ENCODE measurements at places on chromosomes 6 and 20.

GRCh38 chr6:32092760-32093497, 16.2 kb downstream of the TNXB start:
- DNase-seq = no peak

GRCh38 chr6:68675548-68675947, 40.5 kb downstream of the ADGRB3 start:
- no peak for DNase-seq

GRCh38 chr6:83294676-83295075, 101.5 kb downstream of the RWDD2A start:
- DNase-seq = no peak

GRCh38 chr6:137734005-137734874, 132.8 kb upstream of the TNFAIP3 start:
- DNase-seq = no peak

- DNase-seq = no peak
Observed at GRCh38 chr6:148288541-148288940, 54.1 kb upstream of the SASH1 start.

GRCh38 chr20:7703996-7704395, 236.3 kb downstream of the HAO1 start:
- DNase-seq = no peak

GRCh38 chr6:168655462-168656152, 214.6 kb downstream of the SMOC2 start:
- DNase-seq = no peak

DNA sequence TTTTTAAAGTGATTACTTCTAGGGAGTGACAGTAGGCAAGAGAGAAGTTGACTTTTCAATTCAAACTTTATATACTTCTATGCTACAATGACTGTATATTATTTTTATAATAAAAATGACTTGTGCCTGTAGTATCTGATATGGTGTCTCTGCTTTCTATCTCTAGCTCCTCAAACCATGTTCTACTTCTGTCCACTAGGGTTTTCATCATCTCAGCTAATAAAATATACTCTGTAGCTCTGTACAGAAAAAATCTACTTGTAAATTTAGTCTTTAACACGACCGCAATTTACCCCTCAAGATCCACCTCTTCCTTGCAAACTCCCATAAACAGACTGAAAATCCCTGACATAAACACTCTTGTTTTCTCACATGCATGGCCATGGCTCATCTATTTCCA, 42.3 kb downstream of the HBS1L start:
- no peak for DNase-seq

DNA sequence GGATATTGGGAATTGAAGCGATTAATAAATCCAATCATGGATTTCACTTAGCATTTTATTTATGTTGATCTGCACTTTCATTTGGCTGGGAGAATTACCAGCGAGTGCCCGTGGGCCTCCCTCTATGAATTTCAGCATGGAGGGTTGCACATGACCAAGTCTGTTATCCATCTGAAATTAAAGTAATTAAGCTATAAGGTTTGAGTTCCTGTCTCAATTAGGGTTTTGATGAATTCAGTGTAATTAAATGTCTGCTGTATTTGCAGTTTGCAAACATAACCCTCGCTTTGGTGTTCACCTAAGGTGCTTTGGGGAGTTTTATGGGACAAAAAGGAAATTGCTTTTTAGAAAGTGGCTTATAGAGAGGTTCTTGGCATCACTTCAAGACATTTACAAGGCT, 169.8 kb upstream of the RIN2 start:
- no peak for DNase-seq

DNA sequence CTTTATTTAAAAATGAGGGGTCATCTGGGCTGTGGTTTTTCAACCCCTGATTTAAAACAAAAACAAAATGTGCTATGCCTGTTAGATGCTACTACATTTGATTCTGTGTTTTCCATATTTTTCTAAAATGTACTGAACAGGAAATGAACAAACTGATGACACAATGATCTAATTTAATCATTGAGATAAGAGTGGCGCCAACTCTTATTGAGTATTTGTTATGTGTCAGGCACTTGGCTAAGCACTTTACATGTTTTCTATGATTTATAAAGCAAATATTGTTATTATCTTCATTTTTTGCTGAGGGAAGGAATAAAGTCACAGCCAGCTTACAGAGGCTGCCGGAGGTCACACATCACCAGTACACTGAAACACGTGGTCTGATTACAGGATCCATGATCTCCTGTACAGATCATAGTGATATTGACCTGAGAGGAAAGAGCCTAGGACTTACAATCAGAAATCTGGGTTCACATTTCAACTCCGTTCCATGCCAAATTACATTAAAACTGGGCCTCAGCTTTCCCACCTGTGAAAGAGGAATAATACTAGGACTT, 166.7 kb downstream of the ESR1 start:
- no peak for DNase-seq

DNA sequence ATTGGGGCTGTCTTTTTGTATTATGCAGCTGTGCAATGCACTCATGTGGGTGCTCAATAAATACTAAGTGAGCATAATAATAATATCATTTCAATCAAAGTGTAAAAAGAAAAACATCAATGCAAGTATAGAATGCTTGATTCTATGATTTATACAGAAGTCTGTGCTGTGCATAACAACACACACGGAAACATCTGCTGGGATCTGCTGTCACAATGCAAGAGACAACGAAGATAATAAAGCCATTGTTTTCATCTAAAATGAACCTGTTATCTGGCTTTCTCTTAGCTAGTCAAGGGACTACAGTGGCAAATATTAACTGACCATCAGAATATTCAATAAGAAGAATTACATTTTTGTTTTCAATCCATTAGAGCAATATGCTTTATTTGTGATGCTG, 1156.9 kb upstream of the MAP3K7 start:
- no peak for DNase-seq

GRCh38 chr20:12053353-12053752, 135.7 kb downstream of the BTBD3 start:
- DNase-seq = no peak

GRCh38 chr20:30168025-30168799, 1089.3 kb upstream of the DEFB115 start:
- DNase-seq = no peak

GRCh38 chr6:75528423-75528822, 34.8 kb upstream of the FILIP1 start:
- no peak for DNase-seq

GRCh38 chr6:11212664-11213063, 19.8 kb downstream of the NEDD9 start:
- DNase-seq = no peak

DNA sequence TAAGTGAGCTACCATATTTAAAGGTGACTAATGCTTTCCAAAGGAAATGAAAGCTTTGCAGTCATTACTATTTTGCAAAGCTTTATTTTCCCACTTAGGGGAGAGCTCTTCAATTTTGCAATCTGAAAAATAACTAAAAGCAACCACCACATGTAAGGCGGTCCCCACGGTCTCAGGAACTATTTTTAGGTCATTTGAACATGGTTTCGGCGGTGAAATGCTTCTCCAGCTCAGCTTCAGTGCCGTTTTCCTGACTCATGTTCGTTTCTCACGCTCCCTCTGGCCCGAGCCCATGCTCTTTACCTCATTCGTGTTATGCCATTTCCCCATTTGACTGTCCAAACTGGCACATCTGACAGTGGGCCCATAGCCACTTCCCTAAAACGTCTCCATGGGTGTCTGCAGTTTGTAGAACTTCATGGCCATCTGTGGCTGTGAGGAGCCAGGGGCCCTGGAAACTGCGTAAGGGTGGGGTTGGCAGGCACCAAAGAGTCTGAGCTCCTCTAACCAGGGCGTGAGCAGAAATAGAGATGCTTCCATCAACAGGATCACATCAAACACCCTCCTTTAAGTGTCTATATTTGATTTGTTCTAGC, 46.5 kb downstream of the ADTRP start:
- DNase-seq = no peak

DNA sequence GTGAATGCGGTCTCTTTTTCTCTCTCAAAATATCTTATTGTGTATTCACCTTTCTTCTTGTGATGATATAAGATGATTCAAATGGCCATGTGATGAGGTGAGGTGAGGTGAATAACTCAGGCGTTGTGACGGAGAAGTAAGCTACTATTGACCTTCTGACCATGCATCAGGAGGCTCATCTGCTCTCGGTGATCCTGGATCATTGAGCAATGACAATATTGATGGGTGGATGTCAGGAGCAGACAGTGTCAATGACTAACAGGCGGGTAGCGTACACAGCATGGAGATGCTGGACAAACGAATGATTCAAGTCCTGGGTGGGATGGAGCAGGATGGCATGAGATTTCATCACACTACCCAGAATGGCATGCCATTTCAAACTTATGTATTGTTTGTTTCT, 119.6 kb downstream of the PXDC1 start:
- DNase-seq = no peak

GRCh38 chr6:3956054-3956453, 106.9 kb downstream of the FAM50B start:
- DNase-seq = no peak

DNA sequence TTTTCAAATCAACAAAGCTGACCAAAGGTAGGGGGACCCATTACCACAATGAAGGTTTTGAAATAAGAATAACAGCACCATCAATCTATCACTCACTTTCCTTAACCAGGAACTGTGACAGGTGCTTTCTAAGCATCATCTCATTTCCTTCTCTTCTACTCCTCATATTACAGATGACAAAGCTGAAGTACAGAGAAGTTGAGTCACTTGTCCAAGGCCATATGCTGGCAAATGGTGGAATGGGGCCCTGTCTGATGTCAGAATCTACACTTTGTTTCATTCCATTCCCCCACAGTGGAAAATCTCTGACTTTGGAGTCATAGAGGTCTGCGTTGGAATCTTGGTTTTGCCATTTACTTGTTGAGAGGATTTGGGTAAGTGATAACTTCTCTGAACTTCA, 222.5 kb upstream of the LRFN2 start:
- DNase-seq = no peak

DNA sequence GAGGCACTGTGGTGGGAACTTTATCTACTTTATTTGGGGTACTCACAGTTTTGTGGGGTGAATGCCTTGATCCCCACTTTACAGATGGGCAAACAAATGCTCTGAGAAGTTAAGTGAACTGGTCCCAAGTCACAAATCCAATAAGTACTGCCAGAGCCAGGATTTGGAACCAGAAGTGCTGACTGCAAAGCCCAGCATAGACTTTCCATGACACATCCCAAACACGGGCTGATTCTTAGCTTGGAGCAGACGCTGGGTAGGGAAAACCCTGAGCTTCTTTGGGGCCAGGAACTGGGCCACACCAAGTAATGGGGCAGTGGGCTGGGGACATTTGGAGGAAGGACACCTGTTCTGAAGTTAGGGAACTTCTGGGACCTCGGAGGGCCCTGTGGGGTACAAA, 20.3 kb downstream of the RIN2 start:
- no peak for DNase-seq

DNA sequence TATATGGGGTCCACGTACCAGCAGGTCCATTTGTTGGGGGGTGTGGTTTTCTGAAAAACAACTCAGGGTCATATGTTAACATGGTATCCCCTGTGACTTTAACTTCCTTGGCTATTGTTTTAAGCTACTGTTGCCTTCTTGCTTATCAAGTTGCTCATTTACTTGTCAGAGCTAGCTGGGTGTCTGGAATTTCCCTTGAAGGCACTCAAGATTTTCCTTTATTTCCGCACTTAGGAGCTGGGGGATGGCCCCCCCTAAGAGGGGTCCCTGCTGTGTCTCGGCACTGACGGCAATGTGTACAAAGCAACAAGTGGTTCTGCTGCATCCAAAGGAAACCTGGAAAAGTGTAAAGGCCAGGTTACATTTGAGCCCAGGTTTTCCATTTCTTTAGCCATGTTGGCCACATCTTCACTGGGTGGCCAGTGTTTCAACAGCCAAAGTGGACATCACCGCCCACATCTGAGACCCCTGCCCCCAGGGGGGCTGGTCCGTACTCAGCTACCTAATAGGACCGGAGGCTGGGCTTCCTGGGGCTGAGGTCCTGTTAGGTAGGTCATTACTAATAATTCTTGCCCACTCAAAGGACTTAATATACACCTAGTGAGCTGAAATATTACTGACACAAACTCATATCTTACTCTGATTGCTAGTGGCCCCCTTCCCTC, 24.8 kb upstream of the SYNDIG1 start:
- DNase-seq = no peak

DNA sequence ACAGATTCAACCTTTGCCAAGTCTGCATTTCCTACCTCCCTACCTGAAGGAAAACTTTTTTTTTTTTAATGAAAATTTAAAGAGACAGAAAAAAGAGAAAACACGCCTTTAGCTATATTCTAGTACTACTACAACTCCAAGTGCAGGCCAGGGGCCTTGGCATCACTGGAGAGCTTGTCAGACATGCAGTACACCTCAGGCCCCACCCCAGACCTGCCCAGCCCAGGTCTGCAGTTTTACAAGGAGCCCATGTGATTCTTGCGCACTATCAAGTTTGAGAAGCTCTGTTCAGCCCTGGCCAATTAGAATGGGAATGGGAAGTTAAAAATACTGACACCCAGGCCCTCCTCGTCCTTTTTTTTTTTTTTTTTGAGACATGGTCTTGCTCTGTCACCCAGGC, 85.0 kb downstream of the NFATC2 start:
- no peak for DNase-seq

- no peak for DNase-seq
Observed at GRCh38 chr6:20805021-20805420, 270.8 kb downstream of the CDKAL1 start.

- DNase-seq = no peak
Observed at GRCh38 chr20:61533231-61533631, 281.2 kb downstream of the CDH4 start.

- DNase-seq = no peak
Observed at GRCh38 chr6:6915813-6916547, 191.8 kb upstream of the RREB1 start.

GRCh38 chr6:30568245-30568644, 3.0 kb upstream of the ABCF1 start:
- DNase-seq = no peak

- no peak for DNase-seq
Observed at GRCh38 chr6:62344850-62345249, 58.8 kb upstream of the KHDRBS2 start.

Data from NCI-H2081 treated with DMSO at 0.1 percent for 48 hours (cell line).